Activated T-cell treated with anti-CD3 and anti-CD28 coated beads, Interleukin-2, amount 50 U/mL, for 48 hours (primary cell): ENCODE measurements at places on chromosomes 11 and 22.
A peak's percentile ranks its signal among the peaks of the same experiment; 100 is the strongest.

- DNase-seq, result no peak
Measured at GRCh38 chr11:84419616-84420015, 1133.4 kb upstream of the CCDC90B start.

GRCh38 chr11:122920579-122920978 lies 38.0 kb downstream of the JHY start:
- DNase-seq, result no peak

GRCh38 chr11:108025387-108026080 lies 16.8 kb downstream of the CUL5 start:
- DNase-seq, result no peak

- peak; percentile 51 for DNase-seq
Measured at GRCh38 chr11:118046051-118046963, 30.6 kb upstream of the TMPRSS4 start.

- no peak for DNase-seq
Measured at GRCh38 chr11:113664069-113664980, 41.8 kb downstream of the TMPRSS5 start.

DNA sequence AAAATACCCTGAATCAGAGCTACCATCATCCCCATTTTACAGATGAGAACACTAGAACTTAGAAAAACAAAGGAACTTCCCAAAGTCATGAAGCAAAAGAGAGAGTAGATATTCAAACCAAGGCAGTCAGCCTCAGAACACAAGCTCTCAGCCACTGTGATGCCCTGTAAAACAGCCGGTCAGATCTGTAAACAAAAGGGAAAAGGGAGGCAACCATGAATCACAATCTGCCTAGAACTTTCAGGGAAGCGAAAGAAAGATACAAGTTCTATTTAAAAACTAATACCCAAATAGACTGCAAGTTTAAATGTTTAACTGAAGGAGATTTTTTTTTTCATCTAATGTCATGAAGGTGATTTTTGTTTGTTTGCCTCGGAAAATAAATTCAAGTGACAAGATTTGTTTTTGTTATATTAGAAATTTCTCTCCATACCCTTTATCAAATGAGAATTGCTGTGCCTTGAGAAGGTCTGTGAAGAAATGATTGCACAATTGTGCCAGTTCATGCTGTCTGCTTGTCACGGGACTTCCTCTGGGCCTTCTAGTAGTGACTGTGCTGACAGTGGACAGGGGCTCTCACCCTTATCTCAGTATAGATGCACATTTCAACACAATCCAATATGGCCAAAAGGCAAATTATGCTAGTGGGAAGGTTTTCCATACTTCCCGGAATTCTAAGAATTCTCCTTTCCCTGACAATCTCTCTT lies 11.7 kb downstream of the SAA1 start:
- DNase-seq, result no peak

DNA sequence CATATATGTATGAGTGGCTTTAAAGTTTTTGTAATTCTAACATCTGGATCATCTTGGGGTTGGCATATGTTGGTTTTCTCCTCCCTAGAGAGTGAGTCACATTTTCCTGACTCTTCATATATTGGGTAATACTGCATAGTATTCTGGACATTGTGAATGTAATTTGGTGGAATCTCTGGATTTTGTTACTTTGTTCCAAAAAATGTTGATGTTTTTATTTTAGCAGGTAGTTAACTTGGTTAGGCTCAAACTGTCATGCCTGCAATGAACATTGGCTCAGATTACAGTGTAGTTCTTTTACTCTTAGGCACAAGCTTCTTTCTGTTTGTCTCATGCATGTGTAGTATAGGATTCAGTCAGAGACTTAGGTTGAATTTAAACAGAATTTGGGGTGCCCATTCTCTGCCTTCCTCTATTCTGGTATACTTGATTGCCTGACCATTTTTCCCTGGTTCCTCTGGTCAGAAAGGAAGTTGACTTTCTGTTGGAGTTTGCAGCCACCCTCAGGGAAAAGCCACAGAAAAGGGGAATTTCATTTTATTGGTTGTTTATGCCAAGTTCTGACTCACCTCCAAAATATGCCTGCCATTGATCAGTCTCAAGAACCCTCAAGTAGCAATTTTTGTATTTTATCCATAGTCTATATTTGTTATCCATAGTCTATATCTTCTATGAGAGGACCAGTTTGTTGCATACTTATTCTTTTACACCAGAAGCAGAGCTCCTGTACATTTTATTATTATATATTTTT lies 151.7 kb downstream of the UVRAG start:
- DNase-seq, result no peak

- DNase-seq, result no peak
Measured at GRCh38 chr11:61290905-61291690, 4.0 kb downstream of the VWCE start.

GRCh38 chr22:30129636-30130035 lies 49.4 kb downstream of the HORMAD2 start:
- DNase-seq, result no peak

DNA sequence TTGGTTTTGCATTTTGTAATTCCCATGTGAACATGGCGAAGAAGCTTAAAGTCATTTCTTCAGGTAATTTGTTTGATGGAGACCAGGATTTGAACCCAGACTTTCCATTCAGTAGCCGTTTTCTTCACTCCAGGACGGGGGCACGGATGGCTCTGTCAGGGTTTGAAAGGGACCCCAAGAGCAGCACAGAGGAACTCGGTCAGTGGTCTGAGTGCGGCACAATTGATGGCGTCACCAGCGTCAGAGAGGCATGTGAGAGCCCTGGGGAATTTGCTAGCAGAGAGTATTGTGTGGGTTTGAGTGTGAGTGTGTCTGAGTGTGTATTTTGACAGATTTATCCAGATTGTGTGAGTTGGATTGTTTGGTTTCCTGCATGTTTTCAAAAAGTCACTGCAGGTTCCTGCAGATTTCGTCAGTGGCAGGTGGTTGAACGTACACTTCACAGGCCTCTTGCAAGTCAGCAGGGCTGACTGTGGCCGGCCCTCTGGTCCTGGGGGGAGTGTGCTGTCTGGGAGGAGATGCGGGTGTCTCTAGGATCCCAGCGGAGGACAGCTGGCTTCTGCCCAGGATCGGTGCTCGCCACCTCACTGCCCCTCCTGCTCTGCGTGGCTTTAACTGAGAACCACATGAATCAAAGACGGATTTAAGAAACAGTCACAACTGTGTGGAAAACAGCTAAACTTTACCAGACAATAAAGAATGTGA lies 199.3 kb downstream of the TBC1D22A start:
- no peak for DNase-seq

DNA sequence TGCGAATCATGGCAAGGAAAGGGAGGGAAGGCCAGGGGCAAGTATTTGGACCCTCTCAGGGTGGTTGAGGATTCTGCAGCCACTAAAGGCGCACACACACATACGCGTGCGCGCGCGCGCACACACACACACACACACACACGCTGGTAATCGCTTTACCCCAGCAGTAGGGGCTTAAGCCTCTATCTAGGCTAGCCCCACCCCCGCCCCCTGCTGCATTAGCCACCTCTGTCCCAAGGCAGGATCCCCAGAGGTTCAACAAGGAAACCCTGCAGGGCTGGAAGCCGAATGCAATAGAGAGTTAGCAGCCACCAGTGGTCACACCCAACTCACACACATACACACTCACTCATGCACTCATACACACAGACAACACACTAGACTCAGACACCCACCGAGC lies 28.6 kb upstream of the ELFN2 start:
- DNase-seq, result no peak

DNA sequence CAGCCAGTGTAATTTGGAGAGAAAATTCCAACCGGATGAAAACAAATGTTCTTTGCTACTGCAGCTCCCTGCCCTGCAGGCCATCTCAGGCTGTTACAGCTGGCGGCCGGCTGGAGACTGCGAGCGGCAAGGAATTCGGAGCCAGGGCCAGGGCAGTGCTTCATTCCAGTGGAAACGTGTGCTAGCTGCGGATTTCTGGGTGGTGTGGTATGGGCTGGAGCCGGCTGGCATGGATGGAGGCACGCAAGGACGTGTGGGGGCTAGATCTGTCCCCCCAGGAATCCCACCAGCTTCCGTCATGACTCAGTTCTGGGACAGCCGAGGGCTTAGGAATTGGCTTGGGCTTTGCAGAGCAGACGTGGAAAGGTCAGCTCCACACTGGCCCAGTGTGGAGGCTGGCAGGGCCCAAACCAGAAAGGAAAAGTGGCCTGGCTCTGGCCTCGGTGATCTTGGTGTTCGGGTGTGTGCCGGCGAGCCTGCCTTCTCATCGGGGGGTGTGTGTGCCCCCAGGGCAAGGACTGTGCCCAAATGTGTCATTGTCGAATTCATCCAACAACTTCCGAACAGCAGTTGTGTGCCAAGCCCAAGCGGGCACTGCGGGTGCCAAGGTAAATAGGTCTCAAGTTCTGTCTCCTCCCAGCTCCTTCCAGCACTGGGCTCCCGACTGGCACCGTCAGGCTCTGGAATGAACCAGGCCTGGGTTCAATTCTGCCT lies 48.1 kb upstream of the SHISAL1 start:
- DNase-seq, result no peak

- peak; percentile 77 for DNase-seq
Measured at GRCh38 chr11:44575288-44575672, 9.8 kb downstream of the CD82 start.

GRCh38 chr22:30455075-30455840 lies 16.6 kb downstream of the SEC14L3 start:
- no peak for DNase-seq

GRCh38 chr11:28999620-29000019 lies 891.4 kb downstream of the METTL15 start:
- no peak for DNase-seq

DNA sequence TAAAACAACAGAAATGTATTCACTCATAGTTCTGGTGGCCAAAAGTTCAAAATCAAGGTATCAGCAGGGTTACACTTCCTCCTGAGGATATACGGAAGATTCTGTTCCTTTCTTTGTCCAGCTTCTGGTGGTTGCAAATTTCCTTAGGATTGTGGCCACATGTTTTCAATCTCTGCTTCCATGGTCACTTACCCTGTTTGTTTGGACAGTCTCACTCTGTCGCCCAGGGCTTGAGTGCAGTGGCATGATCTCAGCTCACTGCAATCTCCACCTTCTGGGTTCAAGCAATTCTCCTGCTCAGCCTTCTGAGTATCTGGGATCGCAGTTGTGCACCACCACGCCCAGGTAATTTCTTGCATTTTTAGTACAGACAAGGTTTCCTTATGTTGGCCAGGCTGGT lies 534.3 kb downstream of the KCNA4 start:
- DNase-seq, result no peak

DNA sequence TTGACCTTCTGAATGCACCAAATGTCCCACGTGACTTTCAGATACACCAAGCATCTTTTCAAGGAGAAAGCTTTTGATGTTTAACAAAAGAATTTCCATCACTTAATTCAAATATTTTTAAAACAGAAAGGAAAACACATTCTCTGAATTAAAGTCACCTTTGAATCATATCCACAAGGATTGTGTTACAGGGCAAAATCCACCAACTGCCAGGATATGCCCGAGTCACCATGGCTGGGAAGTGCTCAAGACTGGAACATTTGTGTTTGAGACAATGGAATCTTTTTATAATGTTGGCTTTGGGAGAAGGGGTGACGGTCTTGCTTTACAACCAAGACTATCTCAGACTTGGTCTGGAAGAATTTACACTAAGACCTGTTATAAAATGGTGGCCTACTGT lies 40.8 kb downstream of the BID start:
- DNase-seq, result no peak

DNA sequence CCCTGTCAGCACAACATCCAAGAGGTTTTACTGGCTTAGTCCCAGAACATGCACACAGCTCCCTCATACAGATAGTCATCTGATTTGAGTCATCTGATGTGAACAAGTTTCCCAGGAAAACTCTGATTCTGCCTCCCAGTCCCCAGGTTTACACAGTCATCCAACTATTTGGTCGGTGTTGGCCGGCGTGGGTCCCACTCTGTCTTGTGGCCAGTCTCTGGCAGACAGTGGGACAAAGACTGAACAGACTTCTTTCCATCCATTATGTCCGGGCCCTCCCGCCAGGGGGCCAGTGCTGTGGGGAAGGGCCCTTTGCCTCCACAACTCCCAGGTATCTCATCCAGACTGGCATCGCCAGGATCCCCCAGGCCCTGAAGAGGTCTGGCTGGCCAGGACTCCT lies 60.0 kb downstream of the BTG4 start:
- no peak for DNase-seq

- DNase-seq, result no peak
Measured at GRCh38 chr11:67449116-67449844, 3.2 kb downstream of the GPR152 start.

DNA sequence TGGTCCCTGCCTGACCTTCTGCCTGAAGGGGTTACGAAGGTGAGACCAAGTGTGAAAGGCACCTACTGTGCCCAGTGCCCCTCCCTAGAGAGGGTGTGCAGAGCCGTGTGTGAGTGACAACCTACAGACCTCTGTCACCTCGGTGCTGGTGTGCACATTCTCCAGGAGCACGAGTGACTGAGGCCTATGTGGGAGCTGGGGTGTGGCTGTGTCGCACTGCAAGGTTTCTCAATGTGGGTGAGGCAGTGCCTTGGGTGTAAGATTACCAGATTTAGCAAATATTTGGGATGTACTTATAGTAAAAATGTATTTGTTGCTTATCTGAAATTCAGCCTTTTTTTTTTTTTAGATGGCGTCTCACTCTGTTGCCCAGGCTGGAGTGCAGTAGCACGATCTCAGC lies 5.6 kb downstream of the STARD10 start:
- DNase-seq, result no peak

GRCh38 chr11:34252651-34253050 lies 105.2 kb downstream of the ABTB2 start:
- no peak for DNase-seq

DNA sequence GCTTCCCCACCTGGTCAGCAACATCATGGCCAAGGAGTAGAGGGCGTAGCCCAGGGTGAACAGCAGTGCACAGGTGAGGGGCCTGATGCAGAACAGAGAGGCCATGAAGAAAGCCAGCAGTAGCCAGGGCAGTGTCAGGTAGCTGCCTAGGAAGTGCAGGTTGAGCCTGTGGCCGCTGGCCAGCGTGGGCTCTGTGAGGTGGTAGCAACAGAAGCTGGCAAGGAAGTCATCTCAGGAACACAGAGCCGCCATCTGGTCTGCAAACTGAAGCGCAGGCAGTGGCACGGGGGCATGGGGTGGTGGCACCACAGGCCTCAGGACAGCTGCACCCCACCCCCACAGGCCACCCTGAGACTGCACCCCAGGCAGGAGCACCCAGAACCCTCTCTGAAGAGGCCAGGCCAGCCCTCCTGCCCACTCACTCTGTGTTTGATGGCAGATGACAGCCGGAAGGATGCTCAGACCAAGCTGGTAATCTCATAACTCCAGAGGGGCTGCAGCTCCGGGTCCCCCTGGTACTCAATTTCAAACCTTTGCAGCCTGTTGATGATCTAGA lies 95.3 kb downstream of the MED15 start:
- no peak for DNase-seq
